ENCODE measurements at places on chromosomes 12 and 14.

DNA sequence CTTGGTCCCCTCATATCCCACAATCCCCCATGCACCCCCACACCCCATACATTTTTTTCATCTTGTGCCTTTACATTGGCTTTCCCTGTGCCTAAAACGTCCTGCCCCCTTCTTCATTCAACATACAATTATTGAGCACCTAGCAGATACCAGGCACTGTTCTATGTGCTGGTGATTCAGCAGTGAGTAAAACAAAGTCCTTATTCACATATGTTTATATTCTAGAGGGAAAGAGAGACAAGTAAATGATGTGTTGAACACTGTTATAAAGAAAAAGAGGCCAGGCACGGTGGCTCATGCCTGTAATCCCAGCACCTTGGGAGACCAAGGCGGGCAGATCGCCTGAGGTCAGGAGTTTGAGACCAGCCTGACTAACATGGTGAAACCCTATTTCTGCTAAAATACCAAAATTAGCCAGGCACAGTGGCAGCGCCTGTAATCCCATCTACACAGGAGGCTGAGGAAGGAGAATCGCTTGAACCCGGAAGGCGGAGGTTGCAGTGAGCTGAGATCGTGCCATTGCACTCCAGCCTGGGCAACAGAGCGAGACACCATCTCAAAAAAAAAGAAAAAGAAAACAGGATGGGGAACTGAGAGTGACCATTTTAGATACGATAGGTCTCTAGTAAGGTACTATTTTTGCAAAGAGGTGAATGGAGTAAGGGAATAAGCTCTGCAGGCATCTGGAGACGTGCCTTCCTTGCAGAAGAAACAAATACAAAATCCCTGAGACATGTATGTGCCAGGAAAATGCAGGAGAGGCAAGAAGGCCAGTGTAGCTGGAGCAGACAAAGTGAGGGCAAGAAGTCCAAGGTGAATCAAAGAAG, 12.2 kb downstream of the SLC7A7 start:
- DNase-seq, result no peak

DNA sequence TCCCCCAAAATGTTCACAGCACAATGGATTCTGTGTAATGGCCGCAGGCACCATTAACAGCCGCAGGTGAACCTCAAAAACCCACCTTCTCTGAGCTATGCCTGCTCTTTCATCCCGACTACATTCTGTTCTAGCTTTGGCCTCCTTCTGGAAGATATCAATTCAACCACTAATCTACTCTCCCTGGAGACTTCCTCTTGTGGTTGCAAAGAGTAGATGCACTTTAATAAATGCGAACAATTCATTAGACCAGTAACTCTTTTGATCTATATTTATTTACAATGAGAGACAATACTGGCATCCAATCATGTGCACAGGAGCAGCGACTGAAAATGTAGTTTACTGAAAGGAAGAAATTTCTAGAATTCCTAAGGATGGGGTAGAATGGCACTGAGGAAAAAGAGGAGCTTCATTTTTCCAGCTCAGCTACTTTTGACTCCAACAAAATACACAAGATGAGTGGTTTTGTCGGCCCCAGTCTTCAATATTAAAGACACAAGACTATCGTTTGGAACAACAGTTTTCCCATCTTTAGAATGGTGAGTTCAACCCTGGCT, 5.3 kb downstream of the GRIN2B start:
- no peak for DNase-seq

DNA sequence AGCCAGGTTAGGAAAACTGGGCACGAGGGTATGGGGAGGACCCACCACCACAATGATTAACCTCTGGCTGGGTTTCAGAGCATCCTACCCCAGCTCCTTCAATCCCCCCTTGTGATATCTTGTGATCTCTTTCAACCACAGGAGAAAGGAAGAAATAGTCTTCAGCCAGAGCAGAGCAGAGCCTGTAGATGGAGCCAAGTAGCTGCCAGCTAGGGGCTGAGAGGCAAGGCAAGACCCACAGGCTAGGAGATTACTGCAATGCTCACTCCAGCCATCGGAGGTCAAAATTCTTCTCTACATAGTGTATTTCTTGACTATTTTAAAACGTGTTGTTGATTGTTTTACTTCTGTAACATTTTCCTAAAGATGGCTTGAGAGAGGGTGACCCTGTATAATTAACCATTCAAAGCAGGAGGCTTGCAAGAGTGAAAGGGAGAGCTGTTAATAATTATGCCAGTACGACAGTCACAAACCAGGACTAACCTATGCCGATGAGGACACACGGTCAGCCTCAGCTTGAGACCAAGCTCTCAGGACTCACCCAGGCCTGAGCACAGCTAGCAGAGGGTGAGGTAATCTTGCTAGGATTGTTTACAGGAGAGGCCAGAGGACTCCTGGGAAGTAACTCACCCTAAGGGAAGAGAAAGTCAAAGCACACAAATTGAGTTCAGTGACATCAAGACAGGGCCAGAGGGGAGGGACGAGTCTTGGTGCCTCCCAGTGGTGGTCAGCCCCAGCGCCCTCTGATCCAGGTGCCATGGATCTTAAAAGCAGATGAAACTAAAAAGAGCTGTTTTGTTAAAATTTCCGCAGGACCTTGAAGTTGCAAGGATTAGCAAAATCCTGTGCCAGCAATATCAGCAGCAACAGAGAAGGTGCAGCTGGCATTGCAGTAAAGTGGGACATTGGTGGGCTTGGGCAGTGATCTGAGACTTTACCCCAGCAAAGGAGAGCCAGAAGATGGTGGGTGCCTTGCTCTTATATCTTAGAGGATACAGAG, 29.8 kb upstream of the CDKN3 start:
- no peak for DNase-seq

GRCh38 chr12:27817766-27818165, 37.7 kb upstream of the MANSC4 start:
- no peak for DNase-seq

DNA sequence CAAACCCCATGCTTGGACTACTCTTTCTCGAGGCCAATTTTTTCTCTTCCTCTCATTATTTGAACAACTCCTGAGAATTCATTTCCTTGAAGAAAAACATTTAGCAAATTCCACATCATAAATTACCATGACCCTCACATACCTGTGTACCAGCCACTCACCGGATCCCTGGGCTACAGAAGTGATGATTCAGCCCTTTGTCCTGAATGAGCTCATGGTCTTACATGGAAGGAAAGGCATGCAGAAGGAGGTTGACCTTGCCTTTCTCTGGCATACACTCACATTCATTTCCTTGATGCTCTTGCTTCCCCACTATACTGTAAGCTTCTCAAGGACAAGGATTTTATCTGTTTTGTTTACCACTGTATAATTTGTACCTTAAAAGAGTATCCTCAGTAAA, 191.5 kb downstream of the SLC5A8 start:
- no peak for DNase-seq

GRCh38 chr14:55336691-55337090, 65.5 kb downstream of the FBXO34 start:
- no peak for DNase-seq

DNA sequence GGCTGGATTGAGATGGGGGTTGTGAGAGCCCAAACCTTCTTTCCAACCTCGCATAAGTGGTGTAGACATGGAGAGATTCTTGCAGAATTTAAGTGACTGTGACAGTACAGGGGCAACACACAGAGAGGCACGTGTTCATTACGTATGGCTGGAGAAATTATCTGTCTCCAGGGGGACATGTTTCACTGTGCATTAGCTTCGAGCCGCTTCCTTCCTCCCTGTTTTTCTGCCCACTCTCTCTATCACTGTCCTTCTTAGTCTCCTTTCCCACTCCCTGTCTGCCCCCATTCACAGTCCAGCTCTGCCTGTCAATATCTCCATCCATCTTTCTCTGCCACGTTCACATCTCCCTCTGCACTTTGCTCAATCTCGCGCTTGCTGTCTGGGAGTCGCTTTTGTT, 11.5 kb upstream of the C14orf93 start:
- no peak for DNase-seq

- no peak for DNase-seq
These were observed 375.8 kb downstream of the APAF1 start for GRCh38 chr12:99020871-99021270.

GRCh38 chr12:42979746-42980145, 390.2 kb upstream of the PRICKLE1 start:
- DNase-seq, result no peak

GRCh38 chr14:68390741-68391140, 402.1 kb downstream of the ZFP36L1 start:
- DNase-seq, result no peak

DNA sequence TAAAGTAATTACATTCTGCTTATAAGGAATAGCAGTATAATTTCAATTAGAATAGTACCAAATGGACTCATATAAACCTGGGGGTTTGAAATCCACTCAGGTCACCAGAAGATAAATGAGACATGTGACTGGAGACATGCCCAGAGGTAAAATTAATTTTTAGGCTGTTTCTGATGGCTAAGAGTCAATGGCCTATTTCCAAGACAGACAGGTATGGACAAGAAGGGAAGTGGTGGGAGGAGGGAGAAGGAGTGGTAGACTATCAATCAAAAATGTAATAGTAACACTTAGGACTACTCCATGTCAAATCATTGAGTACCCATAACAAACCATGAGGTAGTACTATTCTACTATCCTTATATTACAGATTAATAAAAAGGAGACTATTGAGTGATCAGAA, 544.0 kb downstream of the GALC start:
- DNase-seq, result no peak

DNA sequence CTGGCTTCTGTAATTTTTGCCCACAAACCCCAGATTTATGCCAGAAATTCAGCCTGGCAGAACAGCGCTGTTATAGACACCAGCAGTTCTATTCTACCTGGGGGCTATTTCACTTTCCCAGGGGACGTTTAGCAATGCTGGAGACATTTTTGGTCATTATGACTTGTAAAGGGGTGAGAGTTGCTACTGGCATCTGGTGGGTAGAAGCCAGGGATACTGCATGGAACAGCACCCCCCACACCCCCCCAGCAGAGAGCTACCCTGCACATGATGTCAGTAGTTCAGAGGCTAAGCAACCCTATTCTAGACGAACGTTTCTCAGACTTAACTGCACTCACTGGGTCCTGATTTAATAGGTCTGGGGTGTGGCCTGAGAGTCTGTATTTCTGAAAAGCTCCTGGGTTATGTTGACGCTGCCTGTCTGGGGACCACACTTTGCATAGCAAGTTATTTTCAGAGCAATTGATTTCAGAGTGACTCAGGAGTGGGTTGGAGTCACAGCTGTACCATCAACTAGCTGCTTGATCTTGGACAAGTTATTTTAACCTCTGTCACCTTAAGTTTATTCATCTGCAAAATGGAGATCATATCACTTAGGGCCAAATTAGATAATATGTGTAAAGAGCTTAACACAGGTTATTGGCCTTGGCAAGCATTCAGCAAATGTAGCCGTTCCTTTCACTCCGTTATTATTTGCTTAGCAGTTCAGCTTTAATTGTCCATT, 48.5 kb downstream of the CHST11 start:
- no peak for DNase-seq

GRCh38 chr14:106442857-106443256, 916.5 kb downstream of the TMEM121 start:
- DNase-seq, result no peak

- DNase-seq, result no peak
These were observed 459.4 kb downstream of the ETNK1 start for GRCh38 chr12:23084236-23084995.

GRCh38 chr12:56129206-56129941, 1.3 kb downstream of the ESYT1 start:
- DNase-seq, result peak; percentile 72

- DNase-seq, result no peak
These were observed 17.8 kb downstream of the PLCZ1 start for GRCh38 chr12:18719922-18720510.

- no peak for DNase-seq
These were observed 158.1 kb downstream of the FLRT2 start for GRCh38 chr14:85688006-85688405.

GRCh38 chr12:49885663-49886461, 17.8 kb downstream of the FAIM2 start:
- DNase-seq, result no peak

DNA sequence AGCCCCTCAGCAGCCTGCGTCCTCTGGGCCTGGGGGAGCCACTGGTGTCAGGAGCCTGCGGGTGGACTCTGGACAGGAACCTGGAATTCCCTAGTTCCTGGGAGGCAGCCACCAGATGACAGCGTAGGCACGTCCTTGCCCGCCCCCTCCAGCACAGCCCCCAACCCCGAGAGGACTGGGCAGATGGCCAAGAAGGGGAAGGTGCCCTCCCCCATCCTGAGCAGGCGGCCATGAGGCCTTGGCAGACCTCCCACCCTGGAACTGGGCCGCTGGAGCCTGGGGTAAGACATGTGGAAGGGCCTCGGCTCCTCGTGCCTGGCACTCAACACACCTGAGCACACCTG, 60.4 kb upstream of the FBRSL1 start:
- DNase-seq, result no peak

DNA sequence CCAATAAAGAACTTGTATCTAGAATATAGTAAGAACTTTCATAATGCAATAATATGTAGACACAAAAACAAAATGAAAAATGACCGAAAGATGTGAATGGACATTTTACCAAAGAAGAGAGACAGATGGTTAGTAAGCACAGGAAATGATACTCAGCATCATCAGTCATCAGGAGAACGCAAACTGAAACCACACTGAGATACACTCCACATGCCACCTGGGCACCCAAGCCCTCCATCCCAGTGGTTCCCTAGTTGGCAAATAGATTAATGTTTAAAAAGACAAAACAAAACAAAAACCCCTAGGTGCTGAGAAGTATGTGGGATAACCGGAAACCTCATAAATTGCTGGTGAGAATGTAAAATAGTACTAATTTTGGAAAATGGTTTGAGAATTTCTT, 26.8 kb upstream of the VPS33A start:
- DNase-seq, result no peak

GRCh38 chr12:50676756-50677155, 87.1 kb upstream of the ATF1 start:
- DNase-seq, result no peak

GRCh38 chr12:7017870-7018349, 366 bp downstream of the LPCAT3 start:
- DNase-seq, result no peak

GRCh38 chr12:108633081-108633533, 587 bp downstream of the SELPLG start:
- DNase-seq, result no peak

- DNase-seq, result no peak
These were observed 87.6 kb upstream of the MAP1LC3B2 start for GRCh38 chr12:116471544-116471943.

DNA sequence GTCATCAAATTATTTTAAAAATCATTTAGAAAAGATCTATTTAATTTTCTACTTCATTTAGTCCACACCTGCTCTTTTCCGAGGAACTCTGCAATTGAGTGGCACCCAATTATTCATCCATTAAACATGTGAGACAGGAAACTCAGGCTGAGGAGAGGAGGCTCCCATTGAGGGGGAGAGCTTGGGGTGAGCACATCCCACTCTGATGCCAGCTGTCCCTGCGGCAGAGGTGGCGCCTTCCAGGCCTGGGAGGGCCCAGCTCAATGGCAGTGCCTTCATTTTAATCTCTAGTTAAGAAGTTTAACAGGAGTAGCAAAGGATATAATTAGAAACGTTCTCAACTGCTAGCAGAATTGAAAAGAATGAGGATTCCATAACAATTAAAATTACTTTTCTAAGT, 92.0 kb downstream of the ITPR2 start:
- no peak for DNase-seq
